ENCODE measurements at places on chromosomes 4 and X.

- DNase-seq = no peak
These were observed 94.3 kb upstream of the PGRMC2 start for GRCh38 chr4:128381748-128382559.

DNA sequence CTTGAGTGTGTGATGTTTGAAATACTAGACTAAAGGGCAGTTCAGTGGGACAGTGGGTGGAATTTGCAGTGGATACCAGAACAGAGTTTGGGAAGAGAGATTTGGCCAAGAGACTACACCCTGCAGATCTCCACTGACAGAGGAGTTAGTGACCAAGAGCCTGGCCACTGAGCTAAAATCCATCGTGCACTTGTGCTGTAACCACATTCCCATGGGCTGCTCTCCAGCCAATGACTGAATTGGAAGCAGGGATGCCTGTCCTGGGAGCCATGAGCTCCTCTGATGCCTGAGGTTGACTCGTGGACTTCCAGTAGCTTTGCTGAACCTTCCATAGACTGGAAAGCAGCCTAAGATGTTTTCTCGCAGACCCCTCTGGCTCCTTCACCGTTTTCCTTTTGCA lies 296.1 kb downstream of the TRIML1 start:
- no peak for DNase-seq

- no peak for DNase-seq
These were observed 34.7 kb upstream of the SORCS2 start for GRCh38 chr4:7157666-7158065.

DNA sequence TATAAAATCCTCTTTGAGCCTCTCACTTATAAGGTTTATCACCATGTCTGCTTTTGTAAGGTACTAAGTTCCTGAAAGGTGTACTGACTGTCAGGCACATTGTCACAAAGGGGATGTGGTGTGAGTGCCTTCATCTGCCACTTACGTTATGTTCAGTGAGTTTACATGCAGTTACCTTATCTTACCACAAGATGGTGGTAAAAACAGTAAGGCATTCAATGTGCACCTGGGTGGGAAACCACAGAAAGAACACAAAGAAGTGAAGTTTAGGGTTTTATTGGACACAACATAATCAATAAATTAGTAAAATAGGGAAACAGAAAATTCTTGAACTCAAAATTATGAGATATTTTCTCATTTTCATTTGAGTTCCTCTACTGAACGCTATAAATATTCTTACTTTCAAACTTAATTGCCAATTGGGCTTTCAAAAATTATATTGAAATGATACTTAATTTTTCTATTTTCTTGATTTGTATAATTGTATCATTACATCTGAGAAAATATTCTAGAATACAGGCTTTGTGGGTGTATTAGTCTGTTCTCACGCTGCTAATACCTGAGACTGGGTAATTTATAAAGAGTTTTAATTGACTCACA lies 650.8 kb downstream of the PCDH7 start:
- peak; percentile 28 for DNase-seq

DNA sequence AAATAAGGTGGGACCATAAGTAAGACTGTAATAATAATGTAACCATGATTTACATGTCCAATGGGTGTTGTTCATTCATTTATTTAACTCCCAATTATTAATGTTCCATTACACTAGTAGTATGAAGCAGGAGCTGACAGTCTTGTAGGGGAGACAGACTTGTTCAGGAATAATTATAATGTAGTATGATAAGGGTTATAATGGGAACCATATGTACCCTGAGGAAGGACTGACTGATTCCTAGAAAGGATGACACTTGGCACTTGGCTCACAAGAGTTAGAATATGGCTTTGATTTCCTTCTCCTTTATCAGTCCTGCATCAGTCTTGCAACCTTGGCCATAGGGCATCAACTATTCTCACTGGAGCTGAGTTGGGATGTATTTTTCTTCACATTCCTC lies 24.2 kb downstream of the PCDH7 start:
- no peak for DNase-seq

DNA sequence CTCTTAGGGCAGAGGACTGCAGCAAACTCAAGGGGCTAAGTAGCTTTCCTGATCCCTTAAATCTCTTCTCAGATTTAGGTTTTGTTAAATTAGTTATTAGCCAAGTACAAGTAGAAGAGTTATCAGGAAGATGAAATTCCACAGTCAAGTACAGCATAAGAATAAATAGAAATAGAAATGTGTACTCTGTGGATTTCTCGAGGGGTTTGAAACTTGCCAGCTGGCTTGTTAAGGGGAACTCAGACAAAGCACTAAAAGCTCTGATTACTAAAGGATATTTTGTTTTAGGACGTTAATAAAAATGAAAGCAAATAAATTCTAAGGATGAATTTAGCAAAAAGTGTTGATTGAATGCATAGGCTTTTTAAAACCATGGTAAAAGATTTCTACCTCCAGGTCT lies 654.6 kb downstream of the RAPGEF2 start:
- DNase-seq = no peak

GRCh38 chr4:72846280-72847111 lies 223.0 kb downstream of the COX18 start:
- no peak for DNase-seq

DNA sequence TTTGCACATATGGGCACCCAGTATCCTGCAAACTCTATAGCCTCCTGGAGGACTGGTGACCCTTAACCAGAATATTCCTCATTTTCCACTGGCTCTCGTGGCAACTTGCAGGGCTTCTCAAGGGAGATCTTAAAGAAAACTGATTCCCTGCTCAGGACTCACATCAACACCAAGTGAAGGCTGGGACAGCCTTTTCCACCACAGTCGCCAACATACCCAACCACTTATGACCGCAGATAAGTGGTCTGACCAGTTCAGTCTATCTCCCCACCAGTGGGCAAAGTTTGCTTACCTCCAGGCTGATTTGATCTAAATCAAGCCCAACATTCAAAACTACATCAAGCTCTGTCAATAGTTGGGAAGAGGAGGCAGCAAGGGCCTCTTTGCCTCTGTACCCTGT lies 289.3 kb upstream of the GATB start:
- no peak for DNase-seq

DNA sequence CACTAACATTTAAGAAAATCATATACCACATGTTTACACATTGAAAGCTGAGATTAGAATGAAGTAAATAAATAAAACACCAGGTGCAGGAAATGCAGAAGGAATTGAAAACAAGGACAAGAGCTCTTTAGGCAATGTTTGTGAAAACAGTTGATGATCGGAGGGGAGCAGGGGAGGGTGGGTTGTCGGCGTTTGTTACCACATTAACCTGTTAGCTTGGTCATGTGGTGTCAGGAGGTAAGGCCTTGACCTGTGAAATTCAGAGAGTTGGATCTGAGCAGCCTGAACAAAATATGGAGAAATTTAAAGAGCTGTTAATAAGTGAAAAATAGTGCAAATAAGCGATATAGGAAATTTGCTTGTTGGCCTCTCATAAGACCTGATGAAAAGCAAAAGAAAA lies 759.9 kb downstream of the PDHA2 start:
- DNase-seq = no peak

GRCh38 chrX:23616361-23616760 lies 50.9 kb upstream of the PRDX4 start:
- DNase-seq = no peak

GRCh38 chr4:19983072-19983471 lies 268.6 kb upstream of the SLIT2 start:
- peak; percentile 33 for DNase-seq

DNA sequence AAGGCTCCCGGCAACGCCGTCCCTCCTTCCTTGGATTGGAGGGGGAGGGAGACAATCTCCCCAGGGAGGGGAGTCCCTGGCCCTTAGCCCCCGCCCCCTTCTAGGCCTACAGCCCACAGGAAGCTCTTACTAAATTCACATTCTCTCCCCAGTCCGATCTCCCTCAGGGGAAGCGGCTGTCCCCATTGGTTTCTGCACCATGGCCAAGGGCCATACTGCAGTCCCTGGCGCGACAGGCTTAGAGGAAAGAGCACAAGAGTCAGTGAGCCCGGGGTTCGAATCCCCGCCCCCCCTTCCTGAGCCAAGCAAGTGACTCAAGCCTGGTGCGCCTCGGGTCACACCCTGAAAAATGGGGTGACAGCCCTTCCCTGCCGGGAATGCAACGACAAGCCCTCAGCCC lies 1.1 kb downstream of the ABLIM2 start:
- DNase-seq = no peak

GRCh38 chrX:153862369-153863250 lies 23.4 kb downstream of the L1CAM start:
- DNase-seq = no peak

- no peak for DNase-seq
These were observed 102.7 kb upstream of the ZNF827 start for GRCh38 chr4:146041139-146042004.

- DNase-seq = no peak
These were observed 365.4 kb downstream of the PDHA2 start for GRCh38 chr4:96205143-96205936.

- no peak for DNase-seq
These were observed 51.2 kb downstream of the TBL1X start for GRCh38 chrX:9515973-9516538.

DNA sequence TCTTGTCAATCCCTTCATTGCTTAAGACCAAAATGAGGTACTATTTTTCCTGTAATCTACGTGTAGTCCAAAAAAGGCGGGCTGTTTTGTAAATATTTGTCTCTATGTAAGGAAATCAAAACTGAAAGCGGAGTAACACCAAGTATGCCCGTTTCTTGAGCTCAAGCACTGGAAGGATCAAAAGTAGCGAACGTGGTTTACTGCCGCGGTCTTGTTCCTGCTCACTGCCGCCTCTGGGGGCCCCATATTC lies 71.5 kb downstream of the AFF1 start:
- DNase-seq = peak; percentile 82

GRCh38 chr4:150826306-150826705 lies 188.8 kb downstream of the LRBA start:
- no peak for DNase-seq

- DNase-seq = no peak
These were observed 702 bp upstream of the CDKN2AIP start for GRCh38 chr4:183443655-183444213.

DNA sequence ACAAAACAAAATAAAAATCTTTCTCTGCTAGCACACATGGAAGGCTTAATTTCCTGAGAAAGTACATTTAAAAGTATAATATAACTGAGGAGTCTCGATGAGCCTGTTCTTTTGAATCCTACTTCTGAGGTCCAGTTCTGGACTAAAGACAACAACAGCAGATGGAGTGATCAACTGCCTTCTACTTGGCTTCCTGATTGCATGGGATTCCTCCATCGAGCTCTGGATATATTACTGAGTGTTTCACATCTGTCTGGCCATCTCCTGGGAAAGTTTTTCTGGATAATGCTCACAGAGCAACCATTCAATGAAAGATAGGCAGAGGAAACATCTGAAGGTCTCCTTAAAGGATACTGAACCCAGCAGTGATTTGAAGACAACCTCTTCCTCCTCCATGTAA lies 42.6 kb downstream of the KDR start:
- no peak for DNase-seq

GRCh38 chrX:11533199-11533651 lies 132.5 kb downstream of the ARHGAP6 start:
- DNase-seq = peak; percentile 45

DNA sequence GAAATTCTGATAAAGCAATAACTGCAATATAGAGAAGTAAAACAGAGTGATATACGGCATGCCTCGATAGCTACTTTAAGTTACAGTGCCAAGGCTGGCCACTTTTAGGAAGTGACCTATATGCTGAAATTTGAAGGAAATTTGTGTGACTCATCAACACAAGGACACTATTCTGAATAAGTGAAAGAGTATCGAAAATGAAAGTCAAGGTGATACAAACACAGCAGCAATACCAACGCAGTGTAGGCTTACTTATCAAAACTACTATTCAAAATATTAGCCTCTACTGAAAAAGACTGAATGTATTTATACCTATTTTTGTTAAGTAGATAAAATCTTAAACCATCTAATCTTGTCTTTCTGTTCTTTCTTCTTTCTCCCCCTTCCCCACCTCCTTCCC lies 459.9 kb upstream of the GNPDA2 start:
- DNase-seq = no peak

- DNase-seq = no peak
These were observed 23.9 kb downstream of the STIM2 start for GRCh38 chr4:26884486-26884988.

- no peak for DNase-seq
These were observed 82.9 kb downstream of the OR13H1 start for GRCh38 chrX:131626681-131627296.

GRCh38 chr4:36551697-36552214 lies 270.3 kb downstream of the DTHD1 start:
- DNase-seq = no peak

- DNase-seq = no peak
These were observed 43.9 kb downstream of the ALPK1 start for GRCh38 chr4:112341033-112341432.

DNA sequence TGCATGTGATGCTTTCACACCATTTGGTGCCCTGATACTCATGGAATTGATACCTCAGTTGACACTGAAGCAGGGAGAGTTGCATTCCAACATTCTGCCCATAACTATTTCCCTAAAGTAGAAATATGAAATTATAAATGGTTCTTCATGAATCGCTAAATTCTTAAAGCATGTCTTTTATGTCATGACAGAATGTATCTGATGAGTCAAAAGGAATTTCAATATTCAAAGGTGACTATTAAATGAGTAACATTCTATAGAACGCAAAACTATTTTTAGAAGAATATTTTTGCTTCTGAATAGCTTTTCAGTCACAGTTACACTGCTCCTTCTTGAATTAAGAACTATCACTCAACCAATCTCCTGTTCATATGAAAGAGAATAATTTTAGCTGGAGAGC lies 152.8 kb downstream of the ADGRA3 start:
- DNase-seq = no peak

GRCh38 chrX:122945328-122945727 lies 238.8 kb upstream of the GRIA3 start:
- no peak for DNase-seq

DNA sequence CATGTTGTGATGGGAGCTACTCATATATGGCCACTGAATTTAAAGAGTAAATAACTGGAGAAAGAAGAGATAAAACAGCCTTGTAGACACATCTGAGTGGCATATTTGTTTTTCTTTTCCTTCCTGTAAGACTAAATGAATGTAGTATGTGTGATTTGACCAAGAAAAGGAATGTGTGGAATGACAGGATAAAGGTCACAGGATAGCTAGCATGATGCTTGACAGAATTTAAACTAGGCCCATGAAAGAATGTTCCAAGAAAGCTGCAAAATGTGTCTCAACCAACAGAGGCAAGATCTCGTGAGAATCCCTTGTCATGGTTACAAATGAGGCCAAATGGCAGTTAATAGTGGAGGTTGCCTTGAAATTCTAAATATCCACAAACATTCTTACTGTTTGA lies 137.0 kb downstream of the KCNIP4 start:
- peak; percentile 91 for DNase-seq

DNA sequence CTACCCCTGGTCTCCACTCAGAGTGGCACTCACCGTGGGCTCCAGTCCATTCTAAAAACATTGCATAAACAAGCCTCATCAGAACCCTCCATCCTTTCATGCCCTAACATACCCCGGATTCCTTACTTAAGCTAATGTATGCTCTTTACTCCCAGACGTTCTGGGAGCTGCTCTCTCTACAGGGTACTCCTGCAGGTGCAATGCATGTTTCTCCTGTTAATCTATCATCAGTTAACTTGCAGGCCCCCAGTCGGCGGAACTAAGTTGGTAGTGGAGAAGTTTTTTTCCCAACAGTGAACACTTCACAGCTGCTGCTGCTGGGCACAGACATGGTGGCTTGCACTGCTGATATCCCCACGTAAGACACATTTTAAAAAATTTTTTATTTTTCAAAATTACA lies 161.6 kb upstream of the FAT1 start:
- no peak for DNase-seq

All from foreskin melanocyte (primary cell).